ENCODE measurements at places on chromosomes 3 and 15.
A peak's percentile ranks its signal among the peaks of the same experiment; 100 is the strongest.

GRCh38 chr3:171895291-171895690, 52.1 kb downstream of the TMEM212 start:
- DNase-seq: no peak

GRCh38 chr3:44478606-44479094, 1.2 kb upstream of the ZNF445 start:
- DNase-seq: no peak

GRCh38 chr15:99657996-99658395, 75.2 kb downstream of the LYSMD4 start:
- peak; percentile 18 for DNase-seq

DNA sequence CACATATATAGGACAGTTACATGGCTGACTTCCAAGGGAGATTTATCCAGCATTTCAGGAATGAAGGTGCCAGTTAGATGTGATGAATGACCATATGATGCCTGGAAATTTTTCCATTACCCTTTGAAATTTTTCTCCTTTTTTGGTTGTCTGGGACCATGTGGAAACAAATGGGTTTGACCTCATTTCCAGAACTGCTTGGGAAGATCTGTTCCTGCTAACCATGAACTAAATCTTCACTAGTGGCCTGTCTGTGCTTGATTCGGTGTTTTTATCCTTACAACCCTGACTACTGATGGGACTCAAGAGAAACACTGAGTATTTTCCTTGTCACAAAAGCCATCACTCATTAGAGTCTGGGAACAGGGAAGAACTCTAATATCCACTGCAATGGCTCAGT, 409.4 kb downstream of the PDCD6IP start:
- no peak for DNase-seq

- DNase-seq: no peak
These were observed 20.1 kb upstream of the GSK3B start for GRCh38 chr3:120114376-120114775.

DNA sequence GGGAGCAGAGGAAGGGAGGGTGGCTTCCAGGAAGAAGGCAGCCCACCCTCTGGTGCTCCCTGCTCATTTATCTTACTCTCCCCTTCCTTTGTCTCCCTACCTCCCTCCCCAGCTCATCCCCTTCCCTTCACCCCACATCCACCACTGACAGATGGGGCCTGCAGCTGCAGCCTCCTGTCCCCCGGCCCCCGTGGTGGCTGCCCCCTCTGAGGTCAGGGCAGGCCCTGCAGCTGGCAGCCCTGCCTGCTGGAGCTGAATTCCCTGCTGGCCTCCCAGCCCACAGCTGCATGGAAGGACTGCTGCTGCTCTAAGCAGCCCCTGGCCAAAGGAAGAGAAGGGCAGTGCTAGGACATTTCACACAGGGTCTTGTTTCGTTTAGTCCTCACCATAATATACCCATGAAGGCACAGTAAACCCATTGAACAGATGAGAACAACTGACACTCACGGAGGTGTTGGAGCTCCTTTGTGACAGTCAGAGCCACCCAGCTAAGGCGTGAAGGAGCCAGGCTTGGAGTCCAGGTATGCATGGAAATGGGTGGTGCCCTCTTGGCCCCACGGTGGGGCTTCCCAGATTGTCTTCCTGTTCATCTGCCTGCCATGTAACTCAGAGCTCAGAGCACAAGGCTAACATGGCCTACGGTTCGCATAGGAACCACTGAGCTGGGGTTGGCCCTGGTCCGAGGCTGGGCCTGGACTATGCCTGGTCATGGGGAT, 121.7 kb upstream of the PRR20G start:
- no peak for DNase-seq

DNA sequence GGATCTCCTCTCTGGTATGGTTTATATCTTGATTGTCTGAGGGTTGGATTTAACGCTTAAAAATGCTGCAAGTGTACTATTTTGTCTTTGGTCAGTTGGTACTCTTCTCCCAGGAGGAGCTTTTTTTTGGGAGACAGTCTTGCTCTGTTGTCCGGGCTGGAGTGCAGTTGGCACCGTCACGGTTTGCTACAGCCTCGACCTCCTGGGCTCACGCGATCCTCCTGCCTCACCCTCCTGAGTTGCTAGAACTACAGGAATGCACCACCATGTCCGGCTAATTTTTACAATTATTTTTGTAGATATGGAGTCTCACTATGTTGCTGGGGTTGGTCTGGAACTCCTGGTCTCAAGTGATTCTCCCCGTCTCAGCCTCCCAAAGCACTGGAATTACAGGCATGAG, 89.5 kb downstream of the FNDC3B start:
- no peak for DNase-seq

GRCh38 chr3:8805774-8806173, 36.4 kb upstream of the OXTR start:
- DNase-seq: no peak

DNA sequence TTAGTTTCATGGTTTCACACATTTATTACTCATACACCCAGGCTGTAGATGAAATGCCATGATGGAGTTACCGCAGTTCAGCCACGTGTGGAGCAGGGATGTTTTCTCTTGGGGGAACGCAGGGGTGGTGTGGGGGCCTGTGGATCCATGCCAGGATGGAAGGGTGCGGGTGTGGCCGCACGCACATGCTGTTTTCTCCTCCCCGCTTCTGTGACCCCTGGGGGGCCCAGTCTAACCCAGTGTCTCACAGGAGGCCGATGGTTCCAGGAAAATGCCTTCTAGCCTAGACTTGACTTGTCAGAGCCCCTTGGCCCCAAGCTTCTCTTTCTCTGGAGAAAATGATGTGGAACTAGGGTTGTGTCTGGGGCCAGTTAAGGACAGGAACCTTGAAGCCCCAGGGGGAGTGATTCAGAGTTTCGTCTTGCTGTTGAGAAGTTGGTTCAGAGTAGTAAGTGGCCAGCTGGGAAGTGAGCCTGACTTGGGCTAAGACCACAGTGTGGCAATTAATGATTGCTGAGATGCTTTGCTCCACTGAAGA, 240.4 kb upstream of the BHLHE40 start:
- peak; percentile 98 for DNase-seq

DNA sequence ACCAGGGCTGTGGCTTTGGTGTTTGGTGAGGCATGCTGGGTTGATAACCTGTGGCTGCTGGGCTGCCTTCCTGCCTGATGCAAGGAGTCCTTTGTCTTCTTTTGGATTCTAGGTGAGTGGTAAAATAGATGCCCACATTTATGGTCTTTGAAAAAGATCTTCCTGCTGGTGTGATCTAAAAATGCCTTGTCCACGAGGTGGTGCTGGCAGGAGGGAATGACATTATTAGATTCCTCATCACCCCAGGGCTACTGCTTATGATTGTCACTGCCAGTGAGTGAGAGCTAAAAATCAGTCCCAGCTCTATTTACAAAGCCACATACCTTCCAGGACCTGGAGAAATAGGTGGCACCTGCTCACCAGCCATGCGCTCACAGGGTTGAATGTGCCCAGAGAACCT, 355.5 kb upstream of the ROPN1 start:
- DNase-seq: no peak

DNA sequence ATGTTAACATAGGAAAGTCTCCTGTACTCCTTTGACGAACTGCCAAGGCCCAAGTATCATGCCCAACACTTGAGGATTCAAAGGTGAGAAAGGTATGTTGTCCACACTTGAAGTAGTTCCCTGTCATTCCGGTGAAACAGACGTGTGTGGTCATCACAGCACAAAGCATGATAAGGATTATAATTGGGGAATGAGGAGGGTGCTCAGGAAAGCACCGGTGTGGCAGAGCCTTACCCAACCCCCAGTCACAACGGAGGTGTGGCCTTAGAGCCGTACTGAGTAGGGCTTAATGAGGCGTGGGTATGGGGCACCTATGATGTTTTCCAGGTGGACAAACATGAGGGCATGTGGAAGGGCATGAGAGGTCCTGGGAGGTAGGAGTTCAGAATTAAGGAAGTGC, 203.0 kb upstream of the NR2E3 start:
- DNase-seq: no peak

GRCh38 chr3:190436331-190436730, 13.4 kb downstream of the TMEM207 start:
- DNase-seq: peak; percentile 35

DNA sequence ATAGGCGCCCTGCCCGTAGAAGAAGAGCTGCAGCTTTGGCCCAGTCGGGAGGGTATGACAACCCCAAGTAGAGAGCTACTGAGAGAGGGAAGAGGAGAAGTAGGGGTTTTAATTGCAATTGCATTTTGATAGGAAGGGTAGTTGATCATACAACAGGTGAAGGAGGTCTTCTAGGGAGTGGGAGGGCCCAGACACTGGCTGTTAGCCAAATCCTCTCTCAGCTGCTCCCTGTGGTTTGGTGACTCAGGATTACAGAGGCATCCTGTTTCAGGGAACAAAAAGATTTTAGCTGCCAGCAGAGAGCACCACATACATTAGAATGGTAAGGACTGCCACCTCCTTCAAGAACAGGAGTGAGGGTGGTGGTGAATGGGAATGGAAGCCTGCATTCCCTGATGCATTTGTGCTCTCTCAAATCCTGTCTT, 408.9 kb upstream of the THBS1 start:
- peak; percentile 75 for DNase-seq

DNA sequence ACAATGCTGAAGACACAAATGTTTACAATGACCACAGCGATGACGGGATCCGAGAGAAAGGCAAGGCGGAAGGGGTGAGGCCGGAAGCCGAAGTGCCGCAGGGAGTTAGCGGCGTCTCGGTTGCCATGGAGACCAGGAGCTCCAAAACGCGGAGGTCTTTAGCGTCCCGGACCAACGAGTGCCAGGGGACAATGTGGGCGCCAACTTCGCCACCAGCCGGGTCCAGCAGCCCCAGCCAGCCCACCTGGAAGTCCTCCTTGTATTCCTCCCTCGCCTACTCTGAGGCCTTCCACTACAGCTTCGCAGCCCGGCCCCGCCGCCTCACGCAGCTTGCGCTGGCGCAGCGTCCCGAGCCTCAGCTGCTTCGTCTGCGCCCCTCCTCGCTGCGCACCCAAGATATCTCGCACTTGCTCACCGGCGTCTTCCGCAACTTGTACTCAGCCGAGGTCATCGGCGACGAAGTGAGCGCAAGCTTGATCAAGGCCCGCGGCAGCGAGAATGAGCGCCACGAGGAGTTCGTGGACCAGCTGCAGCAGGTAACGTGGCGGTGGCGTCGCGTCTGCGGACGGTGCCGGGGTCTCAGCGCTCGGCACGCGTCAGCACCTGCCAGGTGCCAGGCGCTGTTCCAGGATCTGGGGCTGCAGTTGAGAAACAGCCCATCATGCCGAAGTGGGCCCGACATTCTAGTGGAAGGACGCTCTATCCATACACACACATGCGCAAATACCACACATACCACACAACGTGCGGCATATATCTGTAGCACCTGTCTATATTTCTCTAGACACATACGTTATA, at the start of gene DLEC1:
TSS of gene DLEC1 (plus strand) at position 108 of the 798 bp plus-strand sequence. CDS start at position 126, 18 bp downstream.
- DNase-seq: peak; percentile 74

Measured in MV-4-11 (cell line).